Lower lobe of right lung (tissue), 2 donors: ENCODE measurements at places on chromosomes 11 and 22. TPM values are rescaled to one million over a fixed set of nuclear protein-coding genes. Genes with fewer than 3 reads are reported as not detected.

Gene PLAAT5
- 2.2 TPM for total RNA-seq

Gene SCUBE2
- total RNA-seq = 7.1 TPM

Gene GAB4
- total RNA-seq = not detected

Gene KIF18A
- total RNA-seq = 2.4 TPM

Gene MMP1
- 0.97 TPM for total RNA-seq

Gene SIPA1
- 102 TPM for total RNA-seq

Gene MB
- total RNA-seq = 0.86 TPM

Gene MMP27
- not detected for total RNA-seq

DNA sequence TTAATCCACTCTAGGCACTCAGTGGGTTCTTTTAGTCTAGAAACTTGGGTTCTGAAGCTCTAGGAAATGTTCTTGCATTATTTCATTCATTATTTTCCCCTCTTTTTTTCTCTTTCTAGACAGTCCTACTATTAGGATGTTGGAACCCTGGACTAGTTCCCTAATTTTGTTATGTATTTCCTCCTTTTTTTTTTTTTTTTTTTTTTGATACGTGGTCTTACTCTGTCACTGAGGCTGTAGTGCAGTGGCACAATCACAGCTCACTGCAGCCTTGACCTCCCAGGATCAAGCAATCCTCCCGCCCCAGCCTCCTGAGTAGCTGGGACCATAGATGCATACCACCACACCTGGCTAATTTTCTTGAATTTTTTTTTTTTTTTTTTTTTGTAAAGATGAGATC, 9.4 kb downstream of the UPB1 start:
- H3K4me1 ChIP-seq = peaks cover 41% of the 10 kb centered on the region
- no peak overlapping the region for H3K27ac ChIP-seq
- no peaks in the 10 kb centered on the region for H3K27me3 ChIP-seq

GRCh38 chr11:43644621-43645299, 35.8 kb upstream of the HSD17B12 start:
- peaks cover 5% of the 10 kb centered on the region for H3K27me3 ChIP-seq
- H3K4me1 ChIP-seq = peaks cover 9% of the 10 kb centered on the region
- no peaks in the 10 kb centered on the region for H3K36me3 ChIP-seq
- H3K4me3 ChIP-seq = peak overlapping the region; percentile 84
- peak overlapping the region; percentile 83 for H3K27ac ChIP-seq
- DNase-seq = no peak

DNA sequence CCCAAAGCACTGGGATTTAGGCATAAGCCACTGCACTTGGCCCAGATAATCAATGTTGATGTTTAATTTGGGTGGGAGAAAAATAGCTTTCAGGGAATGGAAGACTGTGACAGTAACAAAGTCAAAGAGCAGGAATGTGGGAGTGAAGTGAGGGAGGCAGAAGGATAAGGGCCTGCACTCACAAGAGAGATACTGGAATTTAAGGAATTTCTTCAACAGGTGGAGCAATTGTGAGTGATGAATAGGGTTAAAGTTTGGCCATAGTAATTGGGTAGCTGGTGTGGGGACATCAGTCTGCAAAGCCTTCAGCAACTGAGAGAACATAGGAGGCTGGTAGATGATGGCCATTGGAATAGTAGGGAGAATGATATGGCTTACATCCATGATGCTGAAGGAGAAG, 8.6 kb upstream of the APBB1 start:
- DNase-seq = no peak
- no peak overlapping the region for H3K27ac ChIP-seq
- H3K36me3 ChIP-seq = no peaks in the 10 kb centered on the region
- H3K27me3 ChIP-seq = peaks cover 5% of the 10 kb centered on the region

GRCh38 chr11:131041331-131042040, 125.2 kb upstream of the SNX19 start:
- H3K27ac ChIP-seq = no peak overlapping the region
- no peaks in the 10 kb centered on the region for H3K36me3 ChIP-seq
- H3K27me3 ChIP-seq = peaks cover 2% of the 10 kb centered on the region
- no peak for DNase-seq
- no peaks in the 10 kb centered on the region for H3K4me1 ChIP-seq

GRCh38 chr11:104916442-104916841, 18.2 kb upstream of the CASP12 start:
- H3K4me3 ChIP-seq = peak overlapping the region; percentile 50
- no peak for DNase-seq
- no peaks in the 10 kb centered on the region for H3K27me3 ChIP-seq
- H3K4me1 ChIP-seq = peaks cover 25% of the 10 kb centered on the region

GRCh38 chr11:11148104-11148509, 204.9 kb downstream of the CSNK2A3 start:
- H3K27me3 ChIP-seq = no peaks in the 10 kb centered on the region
- H3K27ac ChIP-seq = peak overlapping the region; percentile 36
- no peaks in the 10 kb centered on the region for H3K36me3 ChIP-seq
- peak; percentile 64 for DNase-seq
- peaks cover 9% of the 10 kb centered on the region for H3K4me1 ChIP-seq
- no peak overlapping the region for H3K4me3 ChIP-seq

DNA sequence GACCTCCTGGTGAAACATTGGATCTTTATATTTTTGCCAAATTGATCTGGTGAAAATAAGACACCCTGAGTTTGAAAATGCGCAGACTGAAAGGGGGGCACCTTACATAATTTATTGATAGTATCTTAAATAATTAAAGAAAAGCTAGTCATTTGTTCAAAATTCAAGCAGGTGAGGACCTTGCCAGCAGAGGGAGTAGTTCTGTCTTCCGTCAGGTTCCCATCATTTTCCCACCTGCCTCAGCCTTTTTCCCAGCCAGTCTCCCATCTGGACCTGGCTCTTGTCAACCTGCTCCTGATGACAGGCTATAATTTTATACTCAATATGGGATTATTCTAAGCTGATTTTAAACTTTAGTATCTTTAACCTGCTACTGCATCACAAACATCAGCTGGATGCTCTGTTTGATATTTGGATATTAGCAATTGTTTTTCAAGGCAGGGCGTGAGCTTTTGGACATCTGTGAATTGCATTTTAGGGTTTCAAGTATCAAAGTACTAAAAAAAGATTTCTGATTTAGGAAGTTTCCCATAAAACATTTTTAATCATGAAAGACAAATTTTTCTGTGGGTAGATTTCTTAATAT, 132.0 kb downstream of the ELP4 start:
- DNase-seq = no peak
- no peak overlapping the region for H3K4me3 ChIP-seq
- H3K27me3 ChIP-seq = no peaks in the 10 kb centered on the region
- H3K27ac ChIP-seq = no peak overlapping the region
- no peaks in the 10 kb centered on the region for H3K36me3 ChIP-seq

GRCh38 chr22:32786027-32786418, 15.5 kb upstream of the TIMP3 start:
- no peaks in the 10 kb centered on the region for H3K27me3 ChIP-seq
- peaks cover 11% of the 10 kb centered on the region for H3K4me1 ChIP-seq
- no peaks in the 10 kb centered on the region for H3K36me3 ChIP-seq
- no peak for DNase-seq
- no peak overlapping the region for H3K27ac ChIP-seq

- no peak for DNase-seq
- no peaks in the 10 kb centered on the region for H3K4me1 ChIP-seq
- no peak overlapping the region for H3K27ac ChIP-seq
- H3K36me3 ChIP-seq = no peaks in the 10 kb centered on the region
- no peak overlapping the region for H3K4me3 ChIP-seq
Measured at GRCh38 chr11:131664293-131664692, 293.9 kb downstream of the NTM start.

DNA sequence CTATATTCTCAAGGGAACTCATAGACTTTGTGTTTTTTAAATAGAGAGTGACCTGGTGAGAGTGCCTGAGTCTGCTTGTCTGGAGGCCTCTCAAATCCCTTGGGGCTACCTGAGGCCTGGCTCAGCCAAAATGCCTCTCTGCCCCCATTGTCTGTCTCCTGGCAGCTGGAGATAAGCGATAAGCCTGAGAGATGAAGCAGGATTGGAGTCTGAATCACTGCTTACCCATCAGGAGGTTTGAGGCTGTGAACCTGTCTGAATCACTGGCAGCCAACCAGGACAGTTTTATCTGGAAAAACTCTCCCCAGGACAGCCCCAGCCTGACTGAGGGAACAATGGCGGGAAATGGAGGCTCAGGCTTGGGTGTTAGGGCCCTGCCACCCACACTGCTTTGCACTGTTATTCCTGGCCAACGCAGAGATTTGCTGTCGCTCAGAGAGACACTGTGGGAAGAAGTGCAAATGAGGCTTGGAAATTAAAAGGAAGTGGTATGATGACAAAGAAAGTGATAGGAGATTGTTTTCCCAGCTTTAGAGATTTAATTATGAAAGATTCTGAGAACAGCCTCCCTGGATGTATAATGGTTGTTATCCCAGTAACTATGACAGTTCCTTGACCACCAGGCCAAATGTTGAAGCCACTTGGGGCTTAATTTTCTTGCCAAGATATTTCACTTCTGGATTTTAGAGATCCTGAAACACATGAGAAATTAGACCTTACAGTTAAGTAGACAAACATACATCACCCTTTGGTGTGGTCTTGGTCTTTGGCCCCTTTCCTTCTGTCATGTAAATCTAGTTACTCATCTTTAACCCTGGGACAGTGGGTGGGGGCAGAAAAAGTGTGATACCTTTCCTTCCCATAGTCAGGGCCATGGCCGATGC, 102.1 kb downstream of the RASSF10 start:
- no peaks in the 10 kb centered on the region for H3K27me3 ChIP-seq
- DNase-seq = no peak
- H3K36me3 ChIP-seq = no peaks in the 10 kb centered on the region
- H3K4me1 ChIP-seq = peaks cover under 1% of the 10 kb centered on the region
- no peak overlapping the region for H3K27ac ChIP-seq

DNA sequence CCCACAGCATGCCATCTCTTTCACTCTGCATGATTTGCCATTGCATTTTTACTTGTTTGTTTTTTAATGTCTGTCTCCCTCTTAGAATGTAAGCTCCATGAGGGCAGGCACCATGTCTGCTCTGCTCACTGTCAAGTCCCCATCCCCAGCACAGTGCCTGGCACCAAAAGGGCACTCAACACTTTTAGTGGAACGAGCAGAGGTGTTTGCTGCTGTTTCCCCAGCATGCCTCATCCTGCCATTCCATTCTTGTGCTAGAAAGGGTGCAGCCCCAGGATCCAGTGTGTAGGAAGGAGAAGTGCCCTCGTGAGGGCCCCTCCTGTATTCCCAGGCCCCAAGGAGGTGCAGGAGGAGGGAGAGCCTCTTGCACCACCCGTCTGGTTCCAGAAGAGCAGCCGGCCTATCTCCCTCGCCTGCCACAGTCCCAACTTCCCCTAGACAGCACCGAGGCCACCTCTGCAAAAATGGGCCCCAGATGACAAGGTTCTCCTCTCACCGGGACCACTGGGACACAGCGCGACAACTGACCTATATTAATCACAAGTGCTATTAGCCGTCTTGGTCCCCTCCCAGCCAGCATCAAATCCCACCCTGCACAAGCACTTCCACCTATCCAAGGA, 33.3 kb upstream of the CACNG2 start:
- H3K27ac ChIP-seq = no peak overlapping the region
- DNase-seq = no peak
- H3K36me3 ChIP-seq = no peaks in the 10 kb centered on the region
- H3K27me3 ChIP-seq = peaks cover 9% of the 10 kb centered on the region
- no peak overlapping the region for H3K4me3 ChIP-seq

DNA sequence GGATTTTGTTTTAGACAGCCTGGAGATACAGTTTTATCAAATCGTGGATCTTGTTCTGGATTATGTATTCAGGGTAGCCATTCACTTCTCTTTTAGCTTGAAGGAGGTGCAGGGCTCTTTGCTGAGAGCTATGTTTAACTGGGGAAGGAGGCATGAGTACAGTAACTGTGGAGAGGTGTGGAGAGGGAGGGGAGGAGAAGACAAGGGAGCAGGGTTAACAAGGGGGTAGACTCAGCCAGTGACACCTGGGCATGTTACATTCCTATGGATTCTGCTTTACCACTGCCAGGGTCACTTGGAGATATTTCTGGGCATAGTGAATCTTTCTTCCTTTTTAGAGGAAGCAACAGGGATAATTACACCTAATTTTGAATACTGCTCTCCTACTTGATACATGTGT, 536.0 kb downstream of the TMEM135 start:
- no peak for DNase-seq
- no peak overlapping the region for H3K4me3 ChIP-seq
- no peaks in the 10 kb centered on the region for H3K36me3 ChIP-seq
- no peaks in the 10 kb centered on the region for H3K4me1 ChIP-seq
- no peak overlapping the region for H3K27ac ChIP-seq
- H3K27me3 ChIP-seq = no peaks in the 10 kb centered on the region
